ENCODE measurements at places on chromosomes 12 and 14.

DNA sequence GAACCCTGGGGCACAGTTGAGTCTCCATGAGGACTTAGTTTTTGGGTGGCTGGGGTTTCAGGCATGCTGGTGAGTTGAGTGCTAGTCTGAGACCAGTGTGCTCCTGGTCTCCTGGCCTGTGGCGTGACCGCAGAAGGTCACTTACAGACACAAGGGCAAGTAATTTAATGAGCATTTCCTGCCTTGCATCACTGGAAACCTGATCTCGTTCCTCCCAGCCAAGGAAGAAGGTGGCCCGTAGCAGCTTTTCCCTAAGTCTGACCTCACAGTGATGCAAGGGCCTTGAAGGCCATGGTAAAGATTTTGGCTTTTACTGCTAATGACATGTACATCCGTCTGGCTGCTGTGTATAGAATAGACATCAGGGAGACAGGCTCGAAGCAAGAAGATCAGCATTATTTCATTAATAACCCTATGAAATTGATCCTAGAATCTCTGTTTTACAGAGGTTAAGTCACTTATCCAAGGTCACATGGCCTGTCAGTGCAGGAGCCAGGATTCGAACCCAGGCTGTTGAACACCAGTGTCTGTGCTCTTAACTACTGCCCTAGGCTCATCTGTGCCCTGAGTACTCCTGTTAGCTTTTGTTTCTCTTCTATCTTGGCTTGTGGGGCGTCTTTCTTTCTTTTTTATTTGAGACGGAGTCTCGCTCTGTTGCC, 4.6 kb downstream of the TMEM120B start:
- no peak for DNase-seq

- DNase-seq = peak; percentile 73
Measured at GRCh38 chr14:103194256-103195045, 71.2 kb downstream of the TNFAIP2 start.

DNA sequence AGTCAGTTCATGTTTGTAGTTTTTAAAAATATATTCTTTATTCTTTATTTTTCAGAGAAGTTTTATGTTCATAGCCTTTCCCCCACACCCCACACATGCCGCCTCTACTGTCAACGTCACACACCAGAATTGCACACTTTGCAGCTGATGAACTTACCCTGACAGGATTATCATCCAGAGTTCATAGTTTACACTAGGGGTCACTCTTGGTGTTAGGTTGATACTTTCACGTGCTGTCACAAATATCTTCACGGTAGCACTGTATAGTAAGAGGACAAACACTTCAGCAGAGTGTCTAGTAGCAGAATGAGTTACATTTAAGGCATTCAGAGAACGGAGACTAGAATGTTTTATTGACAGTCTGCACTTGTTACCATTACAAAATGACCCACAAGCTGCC, 5.1 kb downstream of the DPPA3 start:
- DNase-seq = peak; percentile 63

DNA sequence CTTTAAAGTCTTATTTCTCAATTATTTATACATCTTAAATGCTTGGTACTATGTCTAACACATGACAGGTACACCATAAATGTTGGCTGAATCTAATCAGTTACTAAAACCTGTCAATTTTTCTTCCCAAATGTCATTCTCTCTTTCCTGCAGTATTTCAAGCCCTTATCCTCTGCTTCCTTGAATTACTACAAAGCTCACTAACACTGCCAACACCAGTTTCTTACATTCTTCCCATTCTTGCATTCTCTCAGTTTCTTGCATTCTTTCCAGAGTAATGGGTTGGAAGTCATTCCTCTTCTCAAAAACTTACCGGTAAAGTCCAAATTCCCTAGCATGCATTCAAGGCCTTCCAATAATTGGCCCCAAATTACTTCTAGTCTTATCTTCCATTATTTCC, 9.6 kb upstream of the SMARCC2 start:
- no peak for DNase-seq

- DNase-seq = no peak
Measured at GRCh38 chr14:70642303-70643235, 853 bp downstream of the TTC9 start.

GRCh38 chr14:71469643-71470335, 462.4 kb upstream of the RGS6 start:
- DNase-seq = no peak

DNA sequence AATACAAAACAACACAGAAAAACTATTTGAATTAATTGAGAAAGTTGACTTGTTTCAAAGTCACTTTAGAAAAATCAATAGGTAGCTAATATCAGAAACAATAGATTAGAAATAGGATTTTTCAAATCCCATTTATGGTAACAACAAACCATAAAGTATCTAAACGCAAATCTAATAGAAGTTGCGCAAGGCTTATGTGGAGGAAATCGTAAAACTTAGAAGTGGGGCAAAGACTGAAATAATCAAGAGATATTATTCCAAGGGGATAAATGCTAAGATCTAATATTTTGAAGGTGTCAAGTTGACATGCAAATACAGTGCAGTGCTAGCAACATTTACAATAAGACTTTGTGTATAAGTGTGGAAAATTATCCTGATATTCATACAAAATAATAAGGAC, 87.2 kb downstream of the TRHDE start:
- no peak for DNase-seq

- DNase-seq = no peak
Measured at GRCh38 chr12:131609762-131610161, 101.1 kb upstream of the SFSWAP start.

- DNase-seq = no peak
Measured at GRCh38 chr12:39176356-39176755, 266.6 kb downstream of the KIF21A start.

GRCh38 chr12:46124132-46124847, 133.9 kb upstream of the SCAF11 start:
- no peak for DNase-seq

DNA sequence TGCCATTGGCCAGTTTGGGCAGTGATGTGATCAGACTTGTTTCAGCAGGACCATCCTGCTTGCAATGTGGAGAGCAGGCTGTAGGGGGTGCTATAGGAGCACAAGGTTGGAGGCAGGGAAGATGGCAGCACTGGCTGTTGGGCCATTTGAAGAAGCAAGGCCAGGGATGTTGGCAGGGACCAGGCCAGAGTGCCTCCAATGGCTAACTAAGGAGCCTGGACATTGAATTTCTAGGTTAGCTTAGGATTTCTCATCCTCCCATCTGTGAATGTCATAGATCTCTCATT, 23.5 kb downstream of the FGF23 start:
- DNase-seq = peak; percentile 16

DNA sequence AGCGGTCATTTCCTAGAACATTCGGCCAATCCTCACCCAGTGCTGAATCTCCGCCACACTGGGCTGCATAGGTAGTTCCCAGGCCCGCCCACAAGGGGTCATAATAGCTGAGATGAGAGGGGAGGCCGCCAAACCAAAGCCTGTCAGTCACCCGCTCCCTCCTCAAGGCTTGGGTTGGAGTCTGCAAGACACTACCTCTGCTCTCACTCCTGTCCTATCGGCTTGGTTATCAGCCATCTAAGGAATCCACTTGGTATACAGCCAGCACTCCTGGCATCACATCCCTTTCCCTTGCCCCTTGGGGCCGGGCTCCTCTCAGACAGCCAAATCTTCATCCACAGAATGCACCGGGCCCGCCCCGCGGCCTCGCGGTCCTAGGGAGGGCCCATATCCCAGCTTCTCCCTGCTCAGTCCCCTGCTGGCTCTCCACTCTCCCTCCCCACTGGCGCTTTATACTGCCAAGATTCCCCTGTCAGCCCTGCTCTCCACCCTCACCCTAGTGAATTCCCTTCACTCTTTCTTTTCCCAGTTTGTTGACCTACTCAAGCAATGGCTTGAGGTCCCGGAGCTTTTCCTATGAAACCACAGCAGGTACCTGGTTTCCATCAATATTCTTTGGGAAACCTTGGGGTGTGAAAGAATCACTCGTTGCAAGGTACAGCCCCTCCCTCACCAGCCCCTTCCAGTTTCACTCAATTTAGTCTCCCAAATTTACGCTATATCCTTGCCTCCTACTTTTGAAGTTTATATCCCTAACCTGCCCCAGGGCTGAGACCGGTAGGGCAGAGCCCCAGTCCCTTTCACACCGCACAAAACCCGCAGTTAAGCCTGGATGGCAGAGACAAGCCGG, 1.4 kb downstream of the IFFO1 start:
- DNase-seq = peak; percentile 66

DNA sequence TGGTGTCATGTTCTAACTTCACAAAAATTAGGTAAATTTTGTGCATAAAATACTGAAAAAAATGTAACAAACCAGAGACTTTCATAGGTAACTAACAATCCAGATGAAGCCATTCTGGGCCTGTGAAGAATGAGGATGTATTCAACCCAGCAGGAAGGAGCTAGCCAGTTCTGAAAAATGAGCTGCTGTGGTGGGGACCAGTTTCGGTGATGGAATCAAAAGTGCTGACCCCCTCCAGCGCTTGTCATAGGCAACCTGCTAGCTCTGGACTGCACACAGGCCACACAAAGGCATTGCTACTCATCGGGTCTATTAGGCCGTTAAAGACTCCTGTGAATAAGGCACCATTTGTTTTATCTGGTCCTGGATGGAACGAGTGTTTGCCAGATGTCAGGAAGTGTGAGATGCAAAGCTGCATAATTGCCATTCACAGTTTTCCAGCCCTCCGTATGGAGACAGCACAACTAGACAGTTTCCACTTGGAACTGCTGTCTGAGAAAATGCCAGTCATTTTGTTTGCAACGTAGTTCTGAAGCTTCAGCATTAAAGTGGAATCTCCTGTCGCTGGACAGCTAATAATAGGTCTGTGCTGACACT, 3.3 kb upstream of the RIMBP2 start:
- DNase-seq = no peak

DNA sequence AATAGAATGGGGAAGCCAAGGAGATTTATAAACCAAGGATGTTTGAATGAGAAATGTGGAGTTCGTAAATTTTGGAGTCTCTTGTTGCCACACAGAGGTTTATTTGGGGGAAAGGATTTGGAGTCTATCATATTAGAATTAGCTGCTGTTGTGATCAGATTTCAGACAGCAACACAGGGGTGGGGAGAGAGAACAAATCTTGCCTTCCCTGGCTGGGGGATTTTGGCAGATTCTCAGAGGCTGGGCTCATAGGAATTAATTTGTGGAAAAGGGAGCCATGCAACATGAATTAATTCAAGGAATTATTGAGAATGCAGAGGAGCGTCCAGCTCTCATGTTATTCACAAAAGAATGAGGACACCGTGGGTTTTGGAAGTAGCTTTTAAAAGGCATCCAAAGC, 73.9 kb upstream of the PRMT8 start:
- no peak for DNase-seq

- no peak for DNase-seq
Measured at GRCh38 chr12:124015494-124016461, 42.8 kb downstream of the ZNF664 start.

- no peak for DNase-seq
Measured at GRCh38 chr14:33515899-33516298, 435.0 kb downstream of the EGLN3 start.

DNA sequence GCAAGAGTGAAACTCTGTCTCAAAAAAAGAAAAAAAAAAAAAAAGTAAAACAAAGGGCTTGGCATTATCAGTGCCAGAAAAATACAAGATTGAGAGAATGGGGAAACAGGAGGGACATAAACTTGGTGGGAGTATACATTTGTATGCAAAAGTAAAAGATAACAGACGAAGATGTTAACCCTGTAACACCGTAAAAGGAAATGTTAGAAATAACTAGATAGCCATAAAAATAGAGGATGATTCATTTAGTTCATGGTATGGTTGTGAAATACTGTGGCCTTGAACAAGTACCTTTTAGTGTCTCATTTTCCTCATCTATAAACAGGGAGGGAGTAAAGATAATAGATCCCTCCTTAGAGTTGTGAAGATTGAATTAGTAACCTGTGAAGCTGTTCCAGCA, 33.3 kb downstream of the ATP2A2 start:
- DNase-seq = peak; percentile 68

DNA sequence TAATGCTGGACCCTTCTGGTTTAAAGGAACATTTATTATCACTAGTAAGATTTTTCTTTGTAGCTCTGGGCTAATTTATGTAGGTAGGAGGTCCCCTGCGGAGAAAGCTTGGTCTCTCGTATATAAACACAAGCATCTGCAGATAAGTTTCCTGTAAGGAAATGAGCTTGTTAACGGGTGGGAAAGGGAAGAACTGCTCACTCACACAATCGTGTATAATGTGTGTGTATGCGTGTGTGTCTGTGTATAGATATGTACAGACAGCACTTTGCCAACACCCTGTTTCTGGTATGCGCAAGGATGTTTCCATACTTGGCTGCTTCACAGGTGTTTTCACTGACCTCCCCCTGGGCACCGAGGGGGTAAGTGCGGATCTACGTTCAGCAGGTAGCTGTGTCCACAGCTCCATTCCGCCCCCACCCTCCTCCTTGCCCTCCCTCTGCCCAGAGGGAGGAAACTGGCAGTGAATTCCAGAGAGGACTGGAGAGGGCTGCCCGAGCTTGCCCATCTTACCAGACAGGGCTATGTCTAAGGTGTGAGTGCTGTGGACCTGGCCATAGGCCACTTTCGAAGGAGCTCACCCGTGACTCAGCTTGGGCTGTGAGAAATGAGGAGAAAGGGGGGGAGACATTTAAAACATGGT, 65.2 kb downstream of the NINJ2 start:
- no peak for DNase-seq

DNA sequence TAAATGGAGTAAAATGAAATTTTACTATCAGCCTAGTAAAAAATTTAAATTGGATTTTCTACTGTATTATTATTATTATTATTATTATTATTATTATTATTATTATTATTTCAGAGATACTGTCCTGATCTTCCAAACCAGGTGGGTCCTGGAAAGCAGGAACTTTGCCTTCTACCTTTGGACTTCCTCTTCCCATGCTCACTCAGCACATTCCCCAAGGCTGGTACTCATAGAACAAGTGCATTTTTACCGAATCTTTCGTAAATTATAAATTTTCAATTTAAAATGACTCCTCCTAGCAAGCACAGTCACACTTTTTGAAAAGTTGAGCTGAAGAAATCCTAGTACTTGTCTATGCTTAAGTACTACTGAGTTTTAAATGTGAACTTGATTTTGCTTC, 29.7 kb downstream of the BHLHE41 start:
- DNase-seq = no peak

DNA sequence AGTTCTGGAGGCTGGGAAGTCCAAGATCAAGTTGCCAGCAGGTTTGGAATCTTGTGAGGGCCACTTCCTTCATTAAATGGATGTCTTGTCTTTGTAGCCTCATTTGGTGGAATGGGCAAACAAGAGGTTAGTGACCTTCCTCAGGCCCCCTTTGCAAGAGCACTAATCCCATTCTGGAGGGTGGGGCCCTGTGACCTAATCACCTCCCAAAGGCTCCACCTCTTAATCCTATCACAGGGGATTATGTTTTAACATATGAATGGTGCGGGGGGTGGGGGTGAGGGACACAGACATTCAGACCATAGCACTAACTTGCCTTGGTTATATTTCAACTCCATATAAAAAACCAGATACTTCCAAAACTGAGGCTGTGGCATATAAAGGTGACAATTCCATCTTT, 59.9 kb upstream of the PPP4R3A start:
- no peak for DNase-seq
